ENCODE measurements at places on chromosomes 16 and 17. TPM values are rescaled to one million over a fixed set of nuclear protein-coding genes. Genes with fewer than 3 reads are reported as not detected.

Gene SPIRE2
- 8.9 TPM for total RNA-seq

DNA sequence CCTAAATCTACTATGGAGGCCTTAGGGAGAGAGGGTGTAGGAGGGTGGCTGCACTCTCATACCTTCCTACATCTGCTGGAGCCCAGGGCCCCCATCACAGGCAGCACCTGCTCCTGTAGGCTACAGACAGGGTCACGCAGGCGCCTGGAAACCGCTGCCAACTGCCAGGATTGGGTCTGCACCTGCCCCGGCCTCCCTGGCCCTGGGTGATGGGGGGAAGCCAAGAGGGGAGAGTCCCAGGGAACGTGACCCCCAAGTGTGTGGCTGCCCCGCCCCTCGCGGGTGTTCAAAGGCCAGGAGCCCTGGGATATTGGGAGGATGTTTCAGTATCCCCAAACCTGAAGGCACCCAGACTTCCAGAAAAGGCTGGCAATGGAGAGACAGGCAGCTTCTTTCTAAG is 5.6 kb upstream of the TEX19 start:
- no peak overlapping the region for H3K4me3 ChIP-seq
- H3K4me1 ChIP-seq, result peaks cover 57% of the 10 kb centered on the region
- no peak overlapping the region for H3K27ac ChIP-seq
- H3K36me3 ChIP-seq, result no peaks in the 10 kb centered on the region

- peaks cover 3% of the 10 kb centered on the region for H3K4me1 ChIP-seq
- no peak within 1 kb of the TSS for H3K27ac ChIP-seq
- no peak within 1 kb of the TSS for H3K4me3 ChIP-seq
- H3K27me3 ChIP-seq, result peaks cover 25% of the 10 kb centered on the region
- no peaks in the 10 kb centered on the region for H3K36me3 ChIP-seq
Observed at GRCh38 chr17:40664582-40665333, at the start of gene KRT222. Gene KRT222 (minus strand): TSS chr17:40665177. CDS start chr17:40665099, 78 bp downstream.

DNA sequence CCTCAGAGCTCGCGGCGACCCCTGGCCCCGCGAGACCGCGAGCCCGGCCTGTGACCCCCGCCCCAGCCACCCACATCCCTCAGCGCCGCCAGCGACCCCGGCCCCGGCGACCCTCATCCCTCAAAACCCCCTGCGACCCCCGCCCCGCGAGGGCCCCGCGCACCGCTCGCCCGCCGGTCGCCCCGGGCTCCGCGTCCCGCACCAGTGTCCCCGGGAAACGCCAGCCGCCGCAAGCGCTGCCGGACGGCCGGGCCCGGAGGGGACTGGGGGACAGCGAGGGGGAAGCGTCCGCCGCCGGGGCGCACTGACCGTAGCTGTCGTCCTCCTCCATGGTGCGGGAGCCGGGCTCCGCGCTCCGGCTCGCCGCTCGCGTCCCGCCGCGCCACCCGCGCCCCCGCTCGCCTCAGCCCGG is at the start of gene CYTH1:
TSS of gene CYTH1 (minus strand) at position 381 of the 412 bp plus-strand sequence. CDS start at position 331, 50 bp downstream.
- peak within 1 kb of the TSS; percentile 80 for H3K4me3 ChIP-seq
- H3K27me3 ChIP-seq, result no peaks in the 10 kb centered on the region
- peak within 1 kb of the TSS; percentile 94 for H3K27ac ChIP-seq
- H3K36me3 ChIP-seq, result peaks cover 3% of the 10 kb centered on the region
- DNase-seq, result no peak

Gene OR3A3
- total RNA-seq, result not detected

DNA sequence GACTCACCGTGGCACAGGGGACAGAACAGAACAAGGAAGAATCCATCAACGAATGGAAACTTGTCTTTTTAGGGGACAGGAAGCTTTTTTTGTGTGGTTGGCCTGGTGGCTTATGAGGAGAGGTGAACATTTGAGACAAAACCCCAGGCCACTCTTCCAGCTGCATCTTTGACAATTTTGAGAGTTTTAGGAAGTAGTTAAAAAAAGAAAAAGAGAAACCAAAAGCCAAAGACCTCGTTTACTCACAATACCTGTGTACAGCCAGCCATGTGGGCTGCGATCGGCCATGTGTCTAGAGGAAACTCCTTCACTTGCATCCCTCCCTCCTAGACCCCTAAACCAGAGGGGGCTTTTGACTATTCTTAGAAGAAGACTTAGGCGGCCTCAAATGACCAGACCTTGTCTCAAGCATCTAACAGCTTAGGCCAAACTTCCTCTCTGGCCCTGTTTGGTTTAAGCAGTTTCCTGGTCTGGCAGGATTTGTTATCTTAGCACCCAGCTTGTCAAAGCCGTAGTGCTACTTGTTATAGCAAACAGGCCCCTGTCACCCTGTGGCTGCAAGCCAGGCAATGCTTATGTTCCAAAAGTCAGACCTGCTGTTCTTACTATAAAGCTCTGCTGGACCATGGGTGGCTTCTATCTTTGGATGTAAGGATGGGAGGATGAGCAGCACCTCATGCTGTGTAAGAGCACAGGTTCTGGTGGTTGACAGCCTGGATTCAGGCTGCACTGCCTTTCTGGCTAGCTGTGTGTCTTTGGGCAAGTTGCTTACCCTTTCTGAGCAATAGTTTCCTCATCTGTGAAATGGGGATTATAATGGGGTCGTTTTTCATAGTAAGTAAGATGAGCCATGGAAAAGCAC is 17.7 kb downstream of the KSR1 start:
- no peaks in the 10 kb centered on the region for H3K27me3 ChIP-seq
- no peaks in the 10 kb centered on the region for H3K36me3 ChIP-seq
- peak; percentile 80 for DNase-seq
- peak overlapping the region; percentile 79 for H3K27ac ChIP-seq

GRCh38 chr17:40486522-40487370 is 14.7 kb downstream of the TNS4 start:
- H3K36me3 ChIP-seq, result no peaks in the 10 kb centered on the region
- no peaks in the 10 kb centered on the region for H3K27me3 ChIP-seq
- H3K4me3 ChIP-seq, result no peak overlapping the region
- H3K27ac ChIP-seq, result no peak overlapping the region
- no peak for DNase-seq
- H3K4me1 ChIP-seq, result peaks cover 38% of the 10 kb centered on the region

DNA sequence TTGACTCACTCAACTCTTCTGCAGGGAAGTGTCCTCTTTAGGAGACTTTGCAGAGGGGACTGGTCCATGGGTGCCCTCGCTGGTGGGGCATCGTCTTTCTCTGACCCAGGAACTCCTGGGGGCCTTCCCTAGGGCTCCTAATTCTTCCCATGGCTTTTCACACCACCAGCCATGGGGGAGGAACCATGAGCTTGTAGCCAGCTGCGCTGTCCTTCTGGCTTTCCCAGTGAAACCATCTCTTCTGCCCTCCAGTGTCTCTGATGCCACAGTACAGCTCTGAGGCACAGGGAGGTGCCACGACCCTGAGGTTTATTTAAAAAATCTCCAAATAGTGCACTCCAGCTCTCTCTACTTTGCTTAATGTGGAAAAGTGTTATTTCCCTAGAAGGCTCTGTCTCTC is 78.6 kb downstream of the SDR42E1 start:
- H3K4me3 ChIP-seq, result no peak overlapping the region
- H3K27ac ChIP-seq, result no peak overlapping the region
- peaks cover 15% of the 10 kb centered on the region for H3K27me3 ChIP-seq
- no peak for DNase-seq
- peaks cover 5% of the 10 kb centered on the region for H3K4me1 ChIP-seq

Gene ARHGAP44
- total RNA-seq, result 0.16 TPM

Gene MPP2
- total RNA-seq, result 0.45 TPM

GRCh38 chr16:48089053-48089792 is 66.6 kb downstream of the ABCC12 start:
- H3K4me3 ChIP-seq, result no peak overlapping the region
- DNase-seq, result no peak
- H3K27me3 ChIP-seq, result peaks cover 25% of the 10 kb centered on the region
- H3K27ac ChIP-seq, result no peak overlapping the region
- H3K4me1 ChIP-seq, result no peaks in the 10 kb centered on the region

GRCh38 chr17:39196808-39197291 is 619 bp downstream of the CACNB1 start:
- DNase-seq, result peak; percentile 52
- H3K27me3 ChIP-seq, result no peaks in the 10 kb centered on the region
- no peak overlapping the region for H3K27ac ChIP-seq
- peaks cover 33% of the 10 kb centered on the region for H3K36me3 ChIP-seq
- peaks cover 38% of the 10 kb centered on the region for H3K4me1 ChIP-seq

DNA sequence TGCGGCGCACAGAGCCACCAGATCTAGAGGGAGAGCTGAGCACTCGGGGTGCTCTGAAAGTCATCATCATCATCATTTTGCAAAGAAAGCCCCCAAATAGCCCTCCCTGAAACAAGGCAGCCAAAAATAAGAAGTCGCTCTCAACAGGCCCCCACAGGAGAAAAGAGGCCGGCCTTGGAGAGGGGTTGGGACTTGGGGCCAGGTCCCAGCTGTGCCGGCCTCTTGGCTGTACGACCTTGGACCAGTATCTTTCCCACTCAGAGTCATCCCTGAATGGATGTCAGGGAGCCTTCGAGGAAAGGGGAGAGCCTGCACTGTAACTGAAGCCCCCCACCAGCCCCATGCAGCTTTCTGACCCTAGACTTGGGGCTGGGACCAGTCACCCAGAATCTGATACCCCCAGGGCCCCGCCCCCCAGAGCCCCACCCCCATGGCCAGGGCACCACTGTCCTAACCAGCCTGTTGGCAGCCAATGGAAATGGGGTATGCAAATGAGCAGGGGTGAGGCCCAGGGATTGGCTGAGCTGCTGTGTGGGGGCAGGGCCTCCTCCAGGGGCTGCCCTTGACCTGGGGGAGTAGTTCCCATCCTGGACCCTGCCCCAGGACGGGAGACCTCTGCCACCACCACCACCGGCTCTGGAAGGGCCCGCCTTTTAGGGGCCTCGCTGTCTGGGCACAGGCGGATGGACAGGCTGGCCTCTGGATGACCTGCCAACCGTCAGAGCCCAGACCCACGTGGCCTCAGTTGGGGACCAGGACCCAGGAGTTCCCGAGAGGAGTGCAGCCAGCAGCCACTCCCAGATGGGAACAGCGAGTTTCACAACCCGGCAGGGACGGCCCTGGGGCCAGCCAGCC is 15.4 kb downstream of the ZFPM1 start:
- peak overlapping the region; percentile 63 for H3K27ac ChIP-seq
- no peaks in the 10 kb centered on the region for H3K27me3 ChIP-seq
- peaks cover 98% of the 10 kb centered on the region for H3K4me1 ChIP-seq

Gene LCAT
- total RNA-seq, result 14.2 TPM

- no peak for DNase-seq
- no peaks in the 10 kb centered on the region for H3K36me3 ChIP-seq
- no peak overlapping the region for H3K4me3 ChIP-seq
- no peak overlapping the region for H3K27ac ChIP-seq
- H3K4me1 ChIP-seq, result no peaks in the 10 kb centered on the region
Observed at GRCh38 chr17:54029986-54030385, 207.3 kb downstream of the KIF2B start.

DNA sequence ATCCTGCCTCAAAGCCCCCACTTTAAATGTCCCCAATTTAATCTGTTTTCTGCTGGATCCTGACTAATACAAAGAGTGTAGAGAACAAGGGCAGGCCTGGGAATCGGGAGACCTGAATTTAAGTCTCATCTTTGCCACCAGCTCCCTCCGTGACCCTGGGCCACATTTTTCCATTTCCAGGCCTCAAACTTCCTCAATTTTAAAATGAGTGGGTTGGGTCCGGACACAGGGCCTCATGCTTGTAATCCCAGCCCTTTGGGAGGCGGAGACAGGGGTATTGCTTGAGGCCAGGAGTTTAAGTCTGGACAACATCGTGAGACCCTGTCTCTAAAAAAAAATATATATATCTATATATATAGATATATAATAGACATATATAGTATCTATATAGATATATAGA is 61.4 kb downstream of the SRL start:
- H3K27ac ChIP-seq, result no peak overlapping the region
- H3K4me1 ChIP-seq, result peaks cover 16% of the 10 kb centered on the region
- H3K27me3 ChIP-seq, result no peaks in the 10 kb centered on the region
- H3K4me3 ChIP-seq, result no peak overlapping the region
- H3K36me3 ChIP-seq, result no peaks in the 10 kb centered on the region
- DNase-seq, result no peak

DNA sequence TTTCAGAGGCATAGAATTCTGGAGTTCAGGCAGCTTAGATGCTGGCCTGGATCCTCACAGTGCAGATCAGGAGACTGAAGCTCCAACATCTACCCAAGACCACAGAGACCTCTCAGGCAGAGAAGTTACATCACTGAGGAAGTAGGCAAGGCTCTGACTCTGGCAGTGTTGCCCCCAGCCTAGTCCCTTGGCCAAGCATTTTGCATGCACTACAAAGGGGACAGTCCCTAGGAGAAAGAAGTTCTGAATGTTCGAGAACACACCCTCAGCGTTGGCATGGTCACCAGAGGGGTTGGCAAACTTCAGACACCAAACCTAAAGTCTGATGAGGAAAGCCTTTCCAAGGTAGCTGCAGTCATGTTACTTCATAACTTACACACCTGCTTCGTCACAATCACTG is 2.5 kb downstream of the RANBP10 start:
- H3K4me1 ChIP-seq, result peaks cover 22% of the 10 kb centered on the region
- no peak overlapping the region for H3K4me3 ChIP-seq
- H3K27ac ChIP-seq, result no peak overlapping the region
- H3K36me3 ChIP-seq, result peaks cover 49% of the 10 kb centered on the region
- no peak for DNase-seq

DNA sequence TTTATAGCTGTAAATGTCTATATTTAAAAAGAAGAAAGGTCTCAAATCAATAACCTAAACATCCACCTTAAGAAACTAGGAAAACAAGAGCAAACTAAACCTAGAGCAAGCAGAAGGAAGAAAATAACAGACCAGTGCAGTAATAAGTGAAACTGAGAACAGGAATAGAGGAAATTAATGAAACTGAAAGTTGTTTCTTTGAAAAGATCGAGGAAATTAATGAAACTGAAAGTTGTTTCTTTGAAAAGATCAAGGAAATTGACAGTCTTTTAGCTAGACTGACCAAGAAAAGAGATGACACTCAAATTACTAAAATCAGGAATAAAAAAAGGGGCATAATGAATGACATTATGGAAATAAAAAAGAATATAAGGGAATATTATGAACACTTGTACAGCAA is 46.4 kb downstream of the SLFN5 start:
- H3K27me3 ChIP-seq, result peaks cover 4% of the 10 kb centered on the region
- no peak overlapping the region for H3K4me3 ChIP-seq
- H3K36me3 ChIP-seq, result no peaks in the 10 kb centered on the region
- no peak overlapping the region for H3K27ac ChIP-seq
- no peak for DNase-seq

DNA sequence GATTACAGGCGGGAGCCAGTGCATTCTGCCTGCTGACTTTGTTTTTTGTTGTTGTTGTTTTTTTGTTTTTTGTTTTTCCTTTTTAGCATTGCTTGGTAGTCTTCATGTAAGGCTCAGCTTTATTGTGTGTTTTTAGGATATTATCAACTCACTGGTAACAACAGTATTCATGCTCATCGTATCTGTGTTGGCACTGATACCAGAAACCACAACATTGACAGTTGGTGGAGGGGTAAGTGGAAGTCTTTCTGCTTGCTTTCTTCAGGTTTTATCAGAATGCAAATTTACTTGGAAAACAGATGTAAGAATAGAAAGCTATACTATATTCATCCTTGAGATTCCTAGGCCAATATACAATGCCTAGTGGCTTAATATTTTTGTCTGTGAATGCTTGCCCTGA is 3.3 kb upstream of the CMTM1 start:
- no peak for DNase-seq
- H3K27ac ChIP-seq, result no peak overlapping the region
- peaks cover 77% of the 10 kb centered on the region for H3K36me3 ChIP-seq
- H3K27me3 ChIP-seq, result no peaks in the 10 kb centered on the region
- H3K4me3 ChIP-seq, result no peak overlapping the region
